ENCODE measurements at places on chromosomes 3 and 15. TPM values are rescaled to one million over a fixed set of nuclear protein-coding genes. Genes with fewer than 3 reads are reported as not detected.

Gene PLAAT1
- 4.2 TPM for total RNA-seq

- no peak for DNase-seq
Observed at GRCh38 chr3:31166249-31166885, 271.9 kb upstream of the GADL1 start.

- no peak for DNase-seq
Observed at GRCh38 chr3:195219351-195220230, 51.4 kb downstream of the XXYLT1 start.

DNA sequence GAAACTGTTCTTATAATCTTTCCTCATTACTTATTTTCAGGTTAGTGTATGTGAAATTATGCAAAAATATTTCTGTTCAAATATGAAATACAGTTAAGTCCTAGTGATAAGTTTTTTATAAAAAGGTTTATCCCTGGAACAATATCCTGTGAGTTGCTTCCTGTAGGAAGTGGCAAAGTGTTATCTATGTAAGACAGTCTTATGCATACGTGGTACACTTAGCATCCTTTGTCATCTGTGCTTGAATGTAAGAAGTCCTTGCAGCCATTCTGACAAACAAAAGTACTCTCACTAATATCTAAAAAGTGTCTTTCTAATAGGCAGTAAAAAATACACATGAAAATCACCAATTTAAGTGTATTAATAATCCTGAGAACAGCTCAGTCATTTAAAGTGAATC, 372.5 kb upstream of the BCHE start:
- no peak for DNase-seq

DNA sequence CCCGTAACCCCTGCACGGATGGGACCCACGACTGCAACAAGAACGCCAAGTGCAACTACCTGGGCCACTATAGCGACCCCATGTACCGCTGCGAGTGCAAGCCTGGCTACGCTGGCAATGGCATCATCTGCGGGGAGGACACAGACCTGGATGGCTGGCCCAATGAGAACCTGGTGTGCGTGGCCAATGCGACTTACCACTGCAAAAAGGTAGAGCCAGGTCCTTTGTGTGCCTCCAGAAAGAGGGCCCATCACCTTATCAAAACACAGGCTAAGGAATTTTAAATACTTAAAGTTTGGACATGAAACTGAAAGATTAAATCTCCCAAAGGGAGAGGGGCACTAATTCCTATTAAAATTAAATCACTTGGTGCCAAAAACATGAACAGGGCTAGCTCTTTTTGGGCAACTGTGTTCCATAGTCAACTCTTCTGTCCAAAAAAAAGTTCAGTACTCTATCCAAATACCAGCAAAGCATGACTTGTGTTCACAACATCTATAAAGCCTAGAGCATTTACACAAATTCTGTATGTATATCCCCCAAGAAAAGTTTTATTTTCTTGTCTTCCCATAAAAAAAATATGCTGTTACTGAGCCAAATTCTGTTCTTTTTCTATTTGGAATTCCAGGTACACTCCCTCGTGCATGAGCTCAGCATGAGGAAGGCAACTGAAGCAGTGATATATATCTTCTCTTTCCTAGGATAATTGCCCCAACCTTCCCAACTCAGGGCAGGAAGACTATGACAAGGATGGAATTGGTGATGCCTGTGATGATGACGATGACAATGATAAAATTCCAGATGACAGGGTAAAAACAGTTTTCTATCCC, 9.2 kb downstream of the THBS1 start:
- no peak for DNase-seq

Measured in Right ventricle myocardium inferior (tissue), 1 donor.